ENCODE measurements at places on chromosomes 3 and 15.

DNA sequence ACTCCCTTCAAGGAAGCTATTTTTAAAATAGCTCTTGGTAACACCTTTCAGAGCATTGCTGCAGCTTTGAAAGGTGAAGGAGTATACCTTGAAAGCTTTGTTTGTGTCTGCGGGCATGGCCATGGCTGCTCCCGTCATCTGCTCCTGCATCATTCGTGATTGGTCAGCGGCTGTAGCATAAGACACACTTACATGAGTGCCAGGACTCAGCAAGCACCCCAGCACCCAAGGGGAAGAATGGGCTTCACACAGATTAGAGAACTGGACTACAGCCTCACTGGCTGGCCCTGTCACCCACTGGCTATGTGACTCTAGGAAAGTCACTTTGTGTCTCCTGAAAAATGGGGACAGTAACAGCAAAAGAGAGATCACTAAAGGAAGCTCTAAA lies 17.0 kb downstream of the EMC3 start:
- no peak for DNase-seq

DNA sequence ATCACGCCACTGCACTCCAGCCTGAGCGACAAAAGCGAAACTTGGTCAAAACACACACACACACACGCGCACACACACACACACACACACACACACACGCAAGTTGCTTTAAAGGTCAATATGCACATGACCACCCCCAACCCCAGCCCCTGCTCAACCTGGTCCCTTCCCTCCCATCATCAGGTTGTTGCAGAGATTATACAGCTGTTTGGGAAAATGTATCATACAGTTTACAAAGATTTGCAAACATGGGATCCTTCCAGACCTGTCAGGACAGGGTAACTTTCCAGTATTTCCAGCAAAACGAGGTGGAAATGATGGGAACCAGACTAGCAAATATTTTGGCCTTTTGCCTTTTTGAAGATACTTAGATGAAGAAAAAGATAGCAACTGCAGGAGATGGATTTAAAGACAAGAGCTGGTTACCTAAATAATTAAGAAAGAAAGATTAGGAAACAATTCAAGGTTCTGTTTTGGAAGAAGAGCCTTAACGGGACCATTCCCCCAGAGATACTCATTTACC lies 80.2 kb downstream of the TNIK start:
- no peak for DNase-seq

GRCh38 chr3:189488241-189488767 lies 142.9 kb upstream of the TP63 start:
- no peak for DNase-seq

DNA sequence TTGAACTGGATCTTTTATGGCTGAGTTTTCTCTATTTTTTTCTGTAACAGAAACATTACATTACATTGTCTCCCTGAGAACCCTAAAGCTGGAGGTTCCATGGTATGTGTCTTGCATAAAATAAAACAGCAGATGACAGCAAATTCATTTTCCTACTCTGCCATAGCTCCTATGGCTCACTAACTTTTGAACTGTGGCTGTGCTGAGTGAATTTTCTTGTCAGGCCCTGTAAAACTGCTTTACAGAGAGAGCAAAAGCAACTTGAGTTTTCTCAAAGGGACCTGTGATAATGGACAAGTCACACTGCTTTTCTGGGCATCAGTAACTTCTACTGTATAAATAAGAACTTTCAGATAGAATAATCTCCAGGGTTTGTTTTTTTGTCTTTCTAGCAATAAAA lies 129.9 kb upstream of the TSC22D2 start:
- DNase-seq, result no peak

DNA sequence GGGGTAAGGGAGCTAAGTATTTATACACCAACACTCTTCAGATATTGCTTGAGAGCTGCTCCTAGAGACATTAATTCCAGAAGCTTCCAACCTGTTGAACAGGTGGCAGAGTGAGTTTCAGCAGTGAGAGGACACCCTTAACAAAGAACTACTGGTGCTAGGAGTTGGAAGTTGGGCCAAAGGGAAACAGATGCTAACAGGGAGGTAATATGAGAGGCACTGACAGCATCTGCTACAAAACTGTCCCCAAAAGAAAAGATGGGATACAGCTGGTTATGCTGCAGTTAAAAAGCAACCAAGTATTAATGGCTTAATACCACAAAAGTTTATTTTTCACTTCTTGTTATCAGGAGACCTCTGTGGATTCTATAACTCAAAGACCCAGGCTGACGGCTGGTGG lies 104.5 kb upstream of the SATB1 start:
- no peak for DNase-seq

- no peak for DNase-seq
These were observed 105.5 kb downstream of the MME start for GRCh38 chr3:155185631-155186071.

GRCh38 chr3:50258979-50259378 lies 10.0 kb upstream of the SEMA3B start:
- DNase-seq, result no peak

DNA sequence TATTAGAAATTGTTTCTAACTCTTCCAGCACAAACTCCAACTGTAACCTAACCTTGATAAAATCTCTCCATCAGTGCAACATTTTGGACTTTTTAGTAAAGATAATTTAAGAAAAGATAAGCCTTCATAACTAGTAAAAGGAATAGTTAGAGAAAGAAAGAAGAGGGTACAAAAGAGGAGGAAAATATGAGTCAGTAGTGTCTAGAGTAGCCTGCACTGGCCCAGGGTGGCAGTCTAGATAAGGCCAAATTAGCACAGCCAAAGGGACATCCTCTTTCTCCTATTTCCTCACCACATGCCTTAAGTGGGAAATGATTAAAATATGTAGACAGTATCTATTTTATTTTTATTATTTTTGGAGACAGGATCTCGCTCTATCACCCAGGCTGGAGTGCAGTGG lies 3.7 kb downstream of the PROS1 start:
- no peak for DNase-seq

GRCh38 chr3:121817753-121818152 lies 17.1 kb downstream of the IQCB1 start:
- no peak for DNase-seq

DNA sequence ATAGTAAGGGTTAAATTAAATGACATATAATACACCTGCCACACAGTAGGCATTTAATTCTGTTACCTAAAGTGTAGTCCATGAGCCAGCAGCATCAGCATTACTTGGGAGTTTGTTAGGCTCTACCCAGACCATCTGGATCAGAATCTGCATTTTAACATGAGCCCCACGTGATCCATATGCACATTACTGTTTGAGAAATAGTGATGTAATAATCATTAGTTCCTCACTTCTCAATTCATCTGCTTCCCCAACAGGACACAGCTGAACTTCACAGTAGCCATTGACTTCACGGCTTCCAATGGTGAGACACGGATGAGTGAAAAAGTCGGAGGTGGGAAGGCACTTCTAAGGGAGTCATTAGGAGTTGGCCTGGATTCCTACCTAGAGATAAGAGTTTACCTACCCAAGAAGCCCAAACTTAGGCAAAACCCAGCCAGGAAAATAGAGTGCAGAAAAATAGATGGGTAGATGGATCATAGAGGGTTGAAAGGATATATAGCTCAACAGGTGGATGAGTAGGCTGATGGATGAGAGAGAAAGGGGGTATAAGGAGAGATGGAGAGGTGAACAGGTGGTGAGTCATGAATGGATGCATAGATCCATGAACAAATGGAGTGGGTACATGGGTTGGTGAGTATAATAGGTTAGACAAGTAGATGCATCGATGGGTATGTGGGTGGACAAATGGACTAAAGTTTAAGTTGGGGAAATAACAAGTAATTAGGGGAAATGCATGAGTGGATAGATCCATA lies 13.3 kb downstream of the CPNE9 start:
- DNase-seq, result no peak

GRCh38 chr15:65533057-65533756 lies 2.9 kb downstream of the HACD3 start:
- DNase-seq, result no peak

DNA sequence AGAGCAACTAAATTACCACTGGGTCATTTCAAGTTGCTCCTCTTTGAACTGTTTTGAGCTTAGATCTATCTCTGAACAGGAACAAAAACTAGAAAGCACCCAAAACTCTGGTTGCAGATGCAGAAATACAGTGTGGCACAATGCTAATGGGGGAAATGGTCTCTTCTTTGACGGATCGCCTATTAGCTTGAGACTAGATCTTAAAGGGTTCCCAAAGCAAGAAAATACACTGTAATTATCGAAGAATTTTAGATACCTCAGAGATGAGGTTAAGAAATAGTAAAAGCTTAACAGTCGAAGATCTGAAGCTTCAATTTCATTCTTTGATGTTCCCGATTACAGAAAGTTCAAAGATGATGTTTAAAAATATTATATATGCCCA lies 818 bp downstream of the PPP1R2 start:
- DNase-seq, result no peak

GRCh38 chr3:72782521-72782920 lies 65.7 kb downstream of the SHQ1 start:
- DNase-seq, result no peak

GRCh38 chr3:143875546-143875945 lies 27.3 kb upstream of the SLC9A9 start:
- DNase-seq, result no peak

- DNase-seq, result no peak
These were observed 179.7 kb upstream of the LPP start for GRCh38 chr3:187973977-187974870.

GRCh38 chr3:40505599-40506462 lies at the start of gene ZNF620:
Gene ZNF620, plus strand, starts transcription at chr3:40506039. Its CDS starts 314 bp downstream, at chr3:40506353.
- peak; percentile 43 for DNase-seq

Measured in activated CD4-positive, alpha-beta T cell treated with anti-CD3 and anti-CD28 coated beads, Interleukin-2, amount 50 U/mL, for 24 hours (primary cell).